Stimulated activated CD8-positive, alpha-beta memory T cell treated with anti-CD3 and anti-CD28 coated beads, Interleukin-7, amount 100 ng/mL, for 4 hours (primary cell): ENCODE measurements at places on chromosomes 5 and 9.

GRCh38 chr9:92254381-92255337 is 38.8 kb downstream of the IARS1 start:
- no peak for DNase-seq

GRCh38 chr5:133715216-133715615 is 102.9 kb upstream of the FSTL4 start:
- no peak for DNase-seq

DNA sequence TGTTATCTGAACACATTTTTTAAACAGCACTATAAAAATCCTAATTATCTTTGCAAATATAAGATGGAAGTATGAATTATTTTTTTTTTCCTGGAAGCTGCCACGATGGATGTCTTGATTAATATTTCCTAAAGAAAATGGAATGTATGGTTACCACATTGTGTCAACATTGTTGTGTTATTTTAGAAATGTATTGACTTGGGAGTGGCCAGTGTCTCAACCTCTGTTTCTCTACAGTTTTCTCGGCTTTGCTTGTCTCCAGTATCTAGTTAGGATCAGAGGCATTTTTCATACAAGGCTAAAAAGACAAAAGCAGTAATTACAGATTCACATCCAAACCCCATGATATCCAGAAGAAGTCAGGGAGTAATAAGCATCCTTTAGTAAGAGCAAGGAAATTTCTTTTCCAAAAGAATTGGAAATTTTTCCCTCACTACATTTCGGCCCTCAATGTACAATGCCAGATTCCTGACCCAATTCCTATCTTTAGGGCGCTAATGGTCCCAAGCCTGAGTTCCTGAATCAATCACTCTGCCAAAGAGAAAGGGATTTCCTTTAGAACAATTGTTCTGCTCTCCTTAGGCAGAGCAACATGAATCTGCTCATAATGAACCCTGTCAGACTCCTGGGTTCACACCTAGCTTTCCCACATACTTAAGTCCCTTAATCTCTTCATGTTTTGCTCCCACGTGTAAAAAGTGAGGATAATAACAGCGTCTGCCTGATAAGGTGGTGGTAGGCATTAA is 111.7 kb downstream of the EDIL3 start:
- no peak for DNase-seq

- DNase-seq = no peak
These were observed 2054.2 kb downstream of the MAT2B start for GRCh38 chr5:165559645-165560044.

GRCh38 chr5:27810458-27810857 is 772.1 kb upstream of the CDH9 start:
- no peak for DNase-seq

DNA sequence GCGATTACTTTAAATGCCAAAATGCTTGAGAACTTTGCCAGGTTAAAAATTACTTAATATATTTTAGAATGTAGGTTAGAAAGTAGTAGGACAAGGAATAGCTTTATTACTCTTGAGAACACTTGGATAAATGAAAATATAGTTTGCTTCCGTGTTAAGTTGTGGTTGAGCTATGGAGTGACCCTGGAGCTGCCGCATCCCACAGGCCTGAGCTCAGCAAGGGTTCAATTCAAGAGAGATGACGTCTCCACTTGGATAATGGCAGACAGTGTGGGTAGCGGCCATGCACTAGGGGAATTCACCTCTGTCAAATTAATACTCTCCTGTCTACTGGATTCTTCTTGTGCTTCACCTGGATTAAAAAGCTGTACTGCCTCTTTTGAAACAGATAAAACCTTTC is 105.0 kb downstream of the GAPVD1 start:
- no peak for DNase-seq

- DNase-seq = peak; percentile 6
These were observed 92.1 kb downstream of the LMNB1 start for GRCh38 chr5:126869005-126869451.

GRCh38 chr9:71783120-71783523 is 14.8 kb upstream of the CEMIP2 start:
- DNase-seq = peak; percentile 84

GRCh38 chr5:43215073-43215631 is 23.1 kb downstream of the NIM1K start:
- DNase-seq = no peak

- no peak for DNase-seq
These were observed 844.8 kb downstream of the MAT2B start for GRCh38 chr5:164350236-164350635.

GRCh38 chr5:38660194-38660668 is 103.8 kb upstream of the LIFR start:
- no peak for DNase-seq

GRCh38 chr9:98409719-98410118 is 154.3 kb upstream of the TBC1D2 start:
- no peak for DNase-seq

- no peak for DNase-seq
These were observed 169.4 kb upstream of the TMEM161B start for GRCh38 chr5:88438006-88438405.

DNA sequence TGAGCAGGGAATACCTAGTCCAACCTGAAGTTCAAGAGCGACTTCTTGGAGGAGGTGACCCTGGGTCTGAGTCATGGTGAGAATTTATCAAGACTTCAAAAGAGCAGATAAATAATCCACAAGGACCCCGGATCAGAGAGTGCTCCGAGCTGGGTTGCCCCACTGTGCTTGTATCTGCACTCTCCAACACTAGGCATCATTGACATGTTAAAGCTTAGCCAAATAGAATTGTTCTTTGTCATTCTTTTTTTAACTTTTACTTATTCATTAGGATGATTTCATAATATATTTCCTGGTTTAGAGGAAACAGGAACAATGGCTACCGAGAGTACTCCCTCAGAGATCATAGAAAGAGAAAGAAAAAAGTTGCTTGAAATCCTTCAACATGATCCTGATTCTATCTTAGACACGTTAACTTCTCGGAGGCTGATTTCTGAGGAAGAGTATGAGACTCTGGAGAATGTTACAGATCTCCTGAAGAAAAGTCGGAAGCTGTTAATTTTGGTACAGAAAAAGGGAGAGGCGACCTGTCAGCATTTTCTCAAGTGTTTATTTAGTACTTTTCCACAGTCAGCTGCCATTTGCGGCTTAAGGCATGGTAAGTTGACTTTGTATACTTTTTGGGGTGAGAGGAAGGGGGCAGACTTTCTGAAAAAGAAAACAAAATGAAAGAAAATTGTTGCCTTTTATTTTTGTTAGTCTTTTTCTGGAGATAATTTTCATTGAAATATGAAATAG is at the start of gene CARD6:
Gene CARD6, plus strand, starts transcription at position 300 of the 738 bp plus-strand sequence. Its CDS starts 16 bp downstream, at position 316.
- DNase-seq = no peak

- no peak for DNase-seq
These were observed 21.6 kb downstream of the MRPL22 start for GRCh38 chr5:154962494-154962893.

DNA sequence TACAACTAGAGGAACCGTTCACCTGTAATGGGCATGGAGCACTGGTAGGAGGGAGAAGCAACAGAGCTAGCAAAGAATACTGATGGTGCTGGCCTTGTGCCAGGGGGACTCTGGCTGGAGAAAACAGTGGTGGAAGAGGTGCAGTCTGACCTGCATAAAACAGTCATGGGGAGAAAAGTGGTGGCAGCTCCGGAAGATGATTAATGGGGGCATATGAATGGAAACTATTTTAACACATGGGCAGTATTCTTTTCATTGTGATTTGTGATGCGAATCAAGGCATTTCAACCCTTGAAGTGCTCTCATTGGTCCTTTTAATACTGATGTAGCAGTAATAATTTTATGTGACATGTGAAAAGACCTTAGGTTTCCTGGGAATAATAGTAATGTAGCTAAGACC is 219.6 kb downstream of the ADAMTS6 start:
- DNase-seq = no peak

- DNase-seq = no peak
These were observed 21.8 kb downstream of the KIAA1958 start for GRCh38 chr9:112508377-112508776.

- DNase-seq = no peak
These were observed 22.7 kb downstream of the RCL1 start for GRCh38 chr9:4815381-4815956.

DNA sequence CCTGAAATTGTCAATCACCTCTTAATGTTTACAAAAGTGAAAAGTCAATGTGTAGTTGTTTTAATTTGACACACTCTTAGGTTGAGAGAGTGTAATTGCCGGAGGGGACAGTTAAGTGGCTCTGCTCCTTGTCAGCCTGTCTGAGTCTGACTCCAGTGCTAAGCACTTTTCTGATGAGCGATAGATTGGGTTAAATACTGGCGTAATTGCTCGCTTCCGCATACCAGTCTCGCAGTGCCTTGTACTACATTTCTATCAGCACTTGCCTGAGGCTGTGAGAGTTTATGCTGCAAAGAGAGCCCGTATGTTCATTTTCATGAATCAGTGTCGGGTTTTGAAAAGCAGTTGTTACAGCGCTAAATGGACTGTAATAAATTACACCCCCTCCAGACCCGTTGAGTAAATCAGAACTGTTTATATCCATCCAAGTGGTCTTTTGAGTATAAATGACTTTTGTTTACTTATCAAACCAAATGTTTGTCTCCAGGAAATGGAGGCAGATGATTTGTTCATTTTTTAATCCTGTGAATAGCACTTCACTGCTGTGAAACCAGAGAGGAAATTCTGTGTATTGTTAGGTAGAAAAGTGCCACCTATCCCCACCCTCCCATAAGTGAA is 41.0 kb upstream of the DMRT3 start:
- no peak for DNase-seq

DNA sequence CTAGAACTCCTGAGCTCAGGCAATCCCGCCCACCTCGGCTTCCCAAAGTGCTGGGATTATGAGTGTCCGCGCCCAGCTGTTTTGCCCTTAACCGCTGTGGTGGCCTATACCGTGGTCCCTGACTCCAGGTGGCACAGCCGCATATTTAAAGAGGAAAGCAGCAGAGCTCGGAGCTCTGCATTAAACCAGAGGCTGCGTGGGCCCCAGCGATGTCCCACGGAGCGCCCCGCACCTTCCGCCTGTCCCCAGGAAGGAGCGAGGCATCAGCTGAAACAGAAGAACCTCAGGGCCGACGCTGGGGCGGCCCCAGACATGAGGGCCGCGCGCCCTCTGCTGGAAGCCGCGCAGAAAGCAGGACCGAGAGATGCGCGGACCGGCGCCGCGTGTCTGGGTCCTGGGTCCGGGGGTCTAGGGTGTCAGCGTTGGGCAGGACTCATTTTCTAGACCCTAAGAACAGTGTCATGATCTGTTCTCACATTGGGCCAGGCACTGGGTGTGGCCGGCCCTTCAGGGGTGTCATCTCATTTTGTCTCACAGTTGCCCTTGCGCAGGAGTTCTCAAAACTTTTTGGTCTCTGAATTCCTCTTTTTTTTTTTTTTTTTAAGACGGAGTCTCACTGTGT is 37.7 kb downstream of the LAMC3 start:
- peak; percentile 23 for DNase-seq

- no peak for DNase-seq
These were observed 9.5 kb upstream of the PHF19 start for GRCh38 chr9:120886490-120886967.

GRCh38 chr5:75538211-75538610 is 26.5 kb downstream of the POLK start:
- no peak for DNase-seq

DNA sequence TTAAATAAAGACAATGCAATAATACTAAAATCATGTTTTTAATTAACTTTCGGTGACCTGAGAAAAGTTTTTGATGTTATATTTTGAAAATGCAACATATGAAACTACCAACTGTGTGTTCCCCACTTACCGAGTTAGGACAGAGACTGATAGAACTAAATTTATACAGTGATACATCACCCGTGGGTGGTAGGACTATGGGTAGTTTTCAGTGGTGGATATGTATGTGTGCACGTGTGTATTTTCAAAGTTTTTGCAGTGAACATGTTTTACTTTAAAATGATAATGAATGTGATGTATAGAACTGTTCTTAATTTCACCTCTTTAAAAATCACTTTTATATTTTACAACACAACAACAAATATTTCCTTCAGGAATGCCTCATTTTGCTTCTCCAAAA is 25.0 kb upstream of the ACO1 start:
- no peak for DNase-seq

- DNase-seq = no peak
These were observed 27.6 kb downstream of the CEP72 start for GRCh38 chr5:639584-640213.

DNA sequence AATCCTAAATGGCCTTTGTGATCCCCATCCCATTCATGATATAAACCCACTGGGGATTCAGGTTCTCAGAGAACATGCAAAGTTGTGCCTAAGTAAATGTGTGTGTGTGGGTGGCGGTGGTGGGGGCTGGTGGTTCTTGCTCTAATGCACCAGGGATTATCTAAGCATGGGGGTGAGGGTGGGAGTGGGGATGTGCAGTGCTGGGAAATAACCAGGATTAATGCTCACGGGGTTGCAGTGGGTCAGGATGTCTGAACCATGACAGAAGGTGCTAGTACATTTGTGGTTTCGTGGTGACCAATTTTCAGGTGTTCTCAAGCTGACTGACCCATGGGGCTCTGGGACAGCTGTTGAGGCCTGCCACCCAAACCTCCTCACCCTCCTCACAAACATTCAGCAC is 101.0 kb downstream of the ZNF608 start:
- DNase-seq = no peak

- no peak for DNase-seq
These were observed 32.0 kb upstream of the EXOC3 start for GRCh38 chr5:410911-411517.

DNA sequence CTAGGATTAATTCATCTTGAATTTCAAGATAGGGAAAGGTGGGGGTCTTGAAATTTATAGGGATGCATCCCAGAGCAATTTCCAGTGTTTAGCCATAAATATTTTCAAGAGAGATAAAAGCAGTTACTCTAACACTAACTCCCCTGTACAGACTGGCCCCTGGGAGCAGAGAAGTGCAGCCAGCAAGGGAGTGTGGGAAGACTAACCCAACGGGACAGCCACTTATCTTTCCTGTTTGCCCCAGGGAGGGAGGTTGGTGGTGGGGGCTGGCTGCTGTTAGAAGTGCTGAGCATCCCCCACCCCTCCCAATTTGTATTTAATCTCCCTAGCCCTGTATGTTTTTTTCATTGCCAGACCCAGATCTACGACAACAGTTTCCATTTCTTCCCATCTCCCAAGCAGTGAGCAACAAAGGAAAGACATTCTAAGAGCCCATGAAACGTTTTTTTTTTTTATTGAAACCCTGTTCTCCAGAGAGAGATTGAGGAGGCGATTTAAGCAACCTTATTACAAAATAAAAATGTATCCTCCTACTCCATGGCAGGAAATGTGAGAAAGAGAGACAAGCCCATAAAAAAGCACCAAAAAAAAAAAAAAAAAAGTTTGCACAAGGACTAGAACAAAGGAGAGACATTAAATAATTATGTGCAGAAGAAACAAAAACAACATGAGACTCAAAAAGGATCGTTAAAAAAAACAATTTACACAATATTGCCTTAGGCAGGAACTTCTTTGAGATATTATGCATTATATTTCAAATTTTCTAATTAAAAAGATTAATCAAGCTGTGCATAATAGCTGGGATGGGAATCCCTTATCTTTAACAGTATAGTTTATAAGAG is 343.4 kb downstream of the ARHGEF28 start:
- no peak for DNase-seq

DNA sequence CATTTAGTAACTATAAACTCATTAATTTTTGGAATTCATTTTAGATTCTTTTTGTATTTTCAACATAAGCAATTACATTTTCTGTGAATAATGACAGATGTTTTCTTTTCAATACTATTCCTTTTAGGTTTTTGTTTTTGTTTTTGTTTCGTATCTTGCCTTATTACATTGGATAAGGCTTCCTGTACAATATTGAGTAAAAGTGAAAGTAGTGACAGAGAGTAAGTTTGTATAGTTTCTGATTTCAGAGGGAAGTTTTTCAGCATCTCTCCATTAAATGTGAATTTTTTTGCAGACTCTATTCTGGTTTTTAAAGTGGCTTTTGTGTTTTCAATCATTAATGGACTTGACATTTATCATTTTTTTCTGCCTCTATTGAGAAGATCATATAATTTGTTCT is 12.8 kb upstream of the CAMK4 start:
- no peak for DNase-seq
